ENCODE measurements at places on chromosomes 12 and 14.
A peak's percentile ranks its signal among the peaks of the same experiment; 100 is the strongest.

- no peak for DNase-seq
Observed at GRCh38 chr12:94839347-94839746, 164.2 kb downstream of the NDUFA12 start.

- no peak for DNase-seq
Observed at GRCh38 chr12:39574378-39574777, 45.2 kb downstream of the ABCD2 start.

- no peak for DNase-seq
Observed at GRCh38 chr12:24172031-24172772, 222.7 kb upstream of the SOX5 start.

GRCh38 chr14:96805956-96806355 lies 8.8 kb downstream of the VRK1 start:
- no peak for DNase-seq

DNA sequence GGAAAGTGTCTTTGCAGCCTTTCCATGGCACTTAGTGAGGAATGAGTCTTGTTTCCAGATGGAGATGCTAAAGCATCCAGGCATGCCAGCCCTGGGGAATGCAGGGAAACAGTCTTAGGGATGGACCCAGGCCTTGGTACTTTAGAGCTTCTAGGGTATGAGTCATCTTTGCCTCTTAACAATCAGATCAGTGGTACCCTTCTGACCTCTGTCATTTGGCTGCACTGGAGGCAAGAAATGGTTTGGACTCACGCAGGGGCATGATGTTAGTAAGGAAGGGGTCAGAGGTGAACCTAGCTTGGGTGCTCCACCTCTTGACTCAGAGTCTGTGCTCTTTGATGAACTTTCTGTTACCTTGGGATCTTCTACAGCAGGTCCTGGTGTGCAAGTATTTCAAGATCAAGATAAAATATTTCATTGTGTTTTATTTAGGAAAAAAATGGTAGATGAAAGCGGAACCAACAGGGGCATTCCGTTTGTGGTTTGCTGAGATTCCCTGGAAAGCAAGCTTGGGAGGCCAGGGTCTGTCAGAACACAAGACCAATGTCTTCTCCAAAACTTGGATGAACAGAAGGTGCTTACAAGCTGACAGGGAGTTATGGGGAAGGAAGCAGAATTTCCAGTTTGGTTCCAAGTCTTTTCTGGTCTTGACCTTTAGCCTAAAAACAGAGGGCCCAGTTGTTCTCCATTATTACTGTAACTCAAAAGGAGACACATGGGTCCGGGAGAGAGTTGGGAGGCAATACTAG lies 216.2 kb downstream of the ZFP36L1 start:
- DNase-seq: peak; percentile 91

DNA sequence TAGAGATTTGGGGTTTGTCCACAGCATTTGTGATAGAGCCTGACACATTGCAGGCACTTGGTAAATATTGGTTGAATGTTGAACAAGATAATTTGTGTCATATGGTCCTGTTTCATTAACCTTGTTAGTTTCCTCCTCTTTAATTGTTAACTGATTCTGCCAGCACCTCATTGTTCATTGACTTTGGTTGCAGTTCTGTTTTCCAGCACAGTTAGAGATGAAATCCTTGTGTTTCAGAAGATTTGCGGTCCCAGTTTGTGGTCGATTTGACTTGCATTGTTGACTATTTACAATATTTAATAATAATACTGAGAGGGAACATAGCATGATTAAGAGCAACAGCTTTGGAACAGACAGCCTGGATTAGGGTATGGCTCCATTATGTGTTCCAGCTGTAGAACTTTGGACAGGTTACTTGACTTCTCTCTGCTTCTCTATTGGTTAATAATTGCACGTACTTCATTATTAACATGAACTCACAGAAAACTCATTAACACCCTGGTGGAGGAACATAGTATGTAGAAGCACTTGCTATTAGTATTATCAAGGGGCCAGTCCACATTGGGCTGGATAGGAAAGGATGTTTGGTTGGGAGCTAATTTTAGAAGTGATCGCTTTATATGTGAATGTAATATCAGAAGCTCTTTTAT lies 8.7 kb downstream of the DRAM1 start:
- no peak for DNase-seq

DNA sequence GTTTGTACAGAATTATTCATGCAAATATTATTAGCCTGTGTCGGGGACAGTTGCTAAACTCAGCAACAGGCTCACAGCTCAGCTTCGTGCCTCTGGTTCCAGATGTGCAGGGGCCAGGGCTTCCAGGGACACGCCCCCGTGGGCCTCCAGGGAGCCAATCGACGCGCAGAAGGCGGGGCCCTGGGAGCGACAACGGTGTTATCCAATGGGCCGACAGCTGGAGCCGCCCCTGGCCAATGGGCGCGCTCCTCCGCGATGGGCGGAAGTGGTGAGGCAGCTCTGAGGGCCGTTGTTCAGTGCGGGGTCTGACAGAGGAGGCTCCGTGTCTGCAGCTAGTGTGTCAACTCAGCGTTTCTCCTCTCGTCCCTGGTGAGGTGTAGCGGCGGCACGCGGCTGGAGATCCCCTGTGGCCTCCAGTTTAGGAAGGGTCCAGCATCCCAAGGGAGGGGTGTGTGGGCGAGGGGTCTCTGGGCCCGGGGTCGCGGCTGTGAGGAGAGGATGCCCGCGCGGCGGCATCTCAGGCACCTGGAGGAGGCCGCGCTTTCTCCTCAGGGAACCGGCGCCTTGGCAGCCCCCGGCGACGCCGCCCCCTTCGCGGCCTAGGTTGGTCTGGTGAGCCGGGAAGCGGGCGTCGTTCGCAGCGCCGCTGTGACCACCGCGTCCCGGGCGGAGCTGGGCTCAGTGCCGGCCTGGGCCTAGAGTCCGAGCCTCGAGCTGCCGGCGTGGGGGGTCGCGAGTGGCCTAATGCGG lies at the start of gene TRAFD1:
TSS of gene TRAFD1 (plus strand) at position 311 of the 750 bp plus-strand sequence. CDS start 4,963 bp downstream, outside the sequence.
- peak; percentile 94 for DNase-seq

GRCh38 chr12:15629108-15629507 lies 160.1 kb downstream of the EPS8 start:
- DNase-seq: peak; percentile 97

- no peak for DNase-seq
Observed at GRCh38 chr14:105883066-105884005, 357.0 kb downstream of the TMEM121 start.

DNA sequence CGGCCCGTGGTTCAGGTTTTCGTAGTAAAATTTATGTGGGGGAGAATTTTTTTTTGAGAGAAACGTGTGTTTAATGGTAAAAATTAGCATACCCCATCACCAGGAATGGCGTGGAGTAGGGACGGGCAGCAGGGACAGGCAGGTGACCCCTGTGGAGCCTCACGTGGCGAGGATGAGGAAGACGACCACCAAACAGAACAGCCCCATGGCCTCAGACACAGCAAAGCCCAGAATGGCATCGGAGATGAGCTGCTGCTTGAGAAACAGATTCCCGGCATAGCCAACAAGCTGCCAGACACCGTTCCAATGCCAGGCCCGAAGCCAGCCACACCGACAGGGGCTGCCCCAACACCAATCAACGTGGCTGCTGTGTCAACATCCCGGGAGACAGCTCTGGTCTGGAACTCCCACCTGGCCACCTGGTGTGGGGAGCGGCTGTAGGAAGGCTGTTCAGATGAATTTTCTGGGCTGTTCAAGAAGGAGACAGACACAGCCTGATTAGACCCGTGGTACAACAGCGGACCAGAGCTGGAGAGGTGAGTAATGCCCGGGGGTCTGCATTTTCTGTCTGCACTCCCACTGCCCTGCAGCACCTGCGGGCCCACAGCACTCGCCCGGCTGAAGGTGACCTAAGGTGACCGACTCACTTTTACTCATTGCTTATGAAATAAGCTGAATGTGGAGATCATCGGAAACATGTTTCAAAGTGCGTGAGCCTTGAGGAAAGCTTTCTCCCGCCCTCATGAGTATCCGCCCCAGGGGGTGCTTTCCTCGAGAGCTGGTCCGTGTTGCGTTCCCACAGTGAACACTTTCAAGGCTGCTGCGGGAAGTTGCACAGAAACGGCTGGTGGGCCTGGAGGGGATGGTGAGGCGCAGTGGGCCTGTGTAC lies 10.6 kb downstream of the TMEM121 start:
- no peak for DNase-seq

DNA sequence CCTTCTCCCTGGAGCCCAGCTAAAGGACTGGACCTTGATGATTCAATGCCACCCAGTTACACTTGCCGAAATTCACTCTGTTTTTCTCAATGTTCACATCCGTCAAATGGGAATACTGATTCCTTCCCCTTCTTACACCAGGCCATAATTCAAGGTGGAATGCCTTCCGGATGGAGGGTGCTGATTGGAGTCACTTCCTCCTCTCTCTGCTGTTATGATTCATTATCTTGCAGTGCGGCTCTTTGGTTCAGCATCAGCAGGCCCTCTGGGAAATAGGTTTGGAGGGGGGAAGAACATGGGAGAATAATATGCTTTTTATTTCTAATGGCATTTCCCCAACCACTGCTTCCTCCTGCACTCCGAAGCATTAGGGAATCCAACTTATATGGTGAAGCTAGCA lies 390.6 kb upstream of the TBX3 start:
- DNase-seq: no peak

DNA sequence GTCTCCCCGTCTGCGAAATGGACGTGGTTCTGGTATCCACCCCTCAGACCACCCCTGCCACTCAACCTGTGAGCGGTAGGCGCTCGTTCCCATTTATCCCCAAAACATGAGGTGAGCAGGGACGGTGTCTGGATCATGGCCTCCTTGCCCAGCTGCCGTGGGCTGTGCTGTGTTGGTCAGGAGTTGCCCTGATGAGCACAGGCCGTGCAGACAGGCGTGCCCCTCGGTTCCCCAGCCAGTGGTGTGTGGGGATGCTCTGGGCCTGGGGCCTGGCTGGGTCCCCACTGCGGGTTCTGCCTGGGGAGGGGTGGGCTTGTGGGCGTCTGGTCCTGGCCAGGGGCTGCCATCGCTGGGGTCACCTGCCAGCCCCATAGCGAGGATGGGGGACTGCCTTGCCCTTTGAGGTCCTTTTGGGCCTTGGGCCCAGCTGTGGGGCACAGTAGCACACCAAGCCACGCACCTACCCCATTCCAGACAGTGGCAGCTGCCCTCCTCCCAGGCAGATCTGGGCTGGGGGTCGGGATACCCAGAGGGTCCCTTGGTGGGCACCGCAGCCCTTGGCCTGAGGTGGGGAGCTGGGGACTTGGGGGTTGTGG lies 11.3 kb upstream of the PUS1 start:
- DNase-seq: no peak

DNA sequence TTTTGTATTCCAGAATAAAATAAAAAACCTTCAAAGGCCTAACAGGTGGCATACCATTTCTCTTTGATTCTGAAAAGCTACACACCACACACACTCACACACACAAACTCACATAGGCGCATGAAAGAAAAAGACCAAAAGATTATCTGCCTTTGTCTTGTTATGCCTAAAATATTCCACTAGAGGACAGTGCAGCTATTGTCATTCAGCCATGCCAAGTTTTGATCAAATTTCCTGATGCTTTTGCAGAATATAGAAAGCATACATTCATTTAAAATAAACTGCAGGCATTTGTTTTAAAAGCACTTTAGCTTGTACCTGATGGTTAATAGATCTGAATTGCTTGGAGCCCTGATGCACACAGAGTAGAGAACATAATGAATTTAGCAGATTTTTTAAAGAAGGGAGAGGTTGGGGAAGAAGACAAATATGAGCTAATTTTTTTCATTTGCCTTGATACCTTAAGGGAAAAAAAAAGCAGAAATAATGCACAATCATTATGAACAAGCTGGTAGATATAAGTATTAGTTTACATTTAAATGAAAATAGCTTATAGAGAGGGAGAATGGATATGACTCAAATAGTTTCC lies 1766.9 kb upstream of the SEL1L start:
- peak; percentile 33 for DNase-seq

GRCh38 chr12:69196302-69197288 lies 42.8 kb upstream of the CPSF6 start:
- DNase-seq: peak; percentile 20
